ENCODE measurements at places on chromosomes 4 and X. TPM values are rescaled to one million over a fixed set of nuclear protein-coding genes. Genes with fewer than 3 reads are reported as not detected.
A peak's percentile ranks its signal among the peaks of the same experiment; 100 is the strongest.

Gene USP17L28
- not detected for total RNA-seq

Gene ADGRG4
- not detected for total RNA-seq

DNA sequence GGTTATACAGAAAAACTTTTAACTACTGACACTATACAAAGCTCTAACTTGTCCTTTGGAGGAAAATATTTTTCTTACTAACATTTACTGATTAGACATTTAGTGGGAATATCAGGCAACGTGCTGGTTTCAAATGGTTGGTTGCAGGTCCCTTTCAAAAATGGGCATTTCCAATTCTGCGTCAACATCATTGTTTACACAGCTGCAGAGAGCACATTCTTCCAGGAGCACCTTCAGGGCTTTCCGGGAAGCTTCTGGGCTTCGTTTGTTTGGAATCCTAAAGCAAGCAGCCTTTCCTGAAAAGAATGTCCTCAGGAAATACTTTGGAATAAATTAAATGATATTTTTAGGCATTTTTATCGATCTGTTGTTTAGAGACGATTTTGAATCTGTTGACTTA is 289.7 kb downstream of the TRIML1 start:
- H3K27ac ChIP-seq, result no peak overlapping the region
- DNase-seq, result no peak
- no peaks in the 10 kb centered on the region for H3K36me3 ChIP-seq
- no peaks in the 10 kb centered on the region for H3K4me1 ChIP-seq
- no peak overlapping the region for H3K4me3 ChIP-seq

GRCh38 chr4:185016946-185017758 is 1.1 kb upstream of the HELT start:
- no peak for DNase-seq
- H3K4me3 ChIP-seq, result no peak overlapping the region
- peaks cover 17% of the 10 kb centered on the region for H3K4me1 ChIP-seq
- no peaks in the 10 kb centered on the region for H3K36me3 ChIP-seq
- H3K27me3 ChIP-seq, result peaks cover 76% of the 10 kb centered on the region

- peak; percentile 82 for DNase-seq
- peaks cover 24% of the 10 kb centered on the region for H3K4me1 ChIP-seq
- H3K27ac ChIP-seq, result peak overlapping the region; percentile 96
Observed at GRCh38 chrX:154369449-154370299, 4.8 kb downstream of the FLNA start.

Gene SLC34A2
- total RNA-seq, result not detected

Measured in activated CD4-positive, alpha-beta memory T cell treated with anti-CD3 and anti-CD28 coated beads for 36 hours (primary cell).